ENCODE measurements at places on chromosomes 5 and 9.

DNA sequence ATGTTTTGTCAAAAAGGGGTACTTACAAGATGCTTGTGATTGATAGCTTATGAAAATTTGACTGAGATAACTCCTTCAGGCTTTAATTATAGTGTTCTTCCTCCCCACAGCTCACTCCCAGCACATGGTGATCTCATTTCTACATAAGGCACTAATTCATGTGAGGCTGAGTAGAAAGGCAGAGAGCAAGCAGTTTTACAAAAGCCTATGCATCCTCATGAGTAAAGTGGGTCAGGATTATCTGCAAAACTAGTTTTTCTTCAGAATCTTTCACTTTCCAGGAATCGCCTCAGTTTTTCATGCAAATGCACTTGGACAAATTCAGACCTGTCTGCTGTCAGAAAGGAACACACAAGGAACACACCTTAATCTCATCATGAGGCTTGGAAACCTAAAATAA, 92.1 kb upstream of the FBN2 start:
- DNase-seq, result no peak

DNA sequence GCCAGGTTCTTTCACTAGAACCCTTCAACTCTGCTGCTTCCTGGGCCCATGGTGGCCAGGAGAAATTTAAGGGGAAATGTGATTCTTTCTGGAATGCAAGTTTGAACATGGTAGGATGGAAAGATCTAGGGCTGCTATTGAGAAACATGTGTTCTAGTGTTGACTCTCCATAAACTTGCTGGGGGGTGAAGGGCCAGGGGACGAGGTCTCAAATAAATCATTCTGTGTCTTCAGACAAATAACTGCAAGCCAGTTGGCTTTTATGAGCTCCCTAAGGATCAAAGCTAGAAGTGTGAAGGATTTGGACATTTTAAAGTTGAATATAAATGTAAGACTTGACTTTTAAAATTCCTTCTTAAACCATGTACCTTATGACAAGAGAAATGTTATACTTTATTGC, 78.5 kb downstream of the ZNF366 start:
- no peak for DNase-seq

DNA sequence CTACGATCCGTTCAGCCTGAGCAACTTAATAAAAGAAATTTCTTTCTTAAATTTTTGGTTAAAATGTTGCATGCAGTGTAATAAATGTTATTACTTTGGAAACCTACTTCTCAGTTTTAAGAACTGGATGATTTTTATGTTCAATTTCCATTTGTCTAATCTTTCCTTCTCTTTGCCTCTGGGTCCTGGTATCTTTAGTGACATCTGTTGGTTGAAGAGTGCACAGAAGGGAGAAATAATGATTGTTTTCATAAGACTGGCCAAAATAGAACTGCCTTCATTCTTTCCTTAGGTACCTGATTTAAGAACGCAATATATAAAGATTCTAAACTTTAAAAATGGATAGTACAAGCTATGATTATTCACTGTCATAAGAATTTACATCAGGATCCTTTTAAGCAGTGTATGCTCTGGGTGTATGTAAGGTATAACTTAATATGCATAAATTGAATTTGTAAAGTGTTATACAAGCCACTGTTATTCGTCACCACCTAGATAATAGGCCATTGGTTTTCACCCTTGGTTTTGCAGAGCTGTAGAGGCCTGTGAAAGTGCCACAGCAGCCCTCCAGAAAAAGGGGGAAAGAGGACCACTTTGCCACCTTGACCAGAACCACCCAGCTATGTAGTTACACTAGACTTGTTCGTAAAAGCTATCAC, 82.8 kb upstream of the TLX3 start:
- no peak for DNase-seq

DNA sequence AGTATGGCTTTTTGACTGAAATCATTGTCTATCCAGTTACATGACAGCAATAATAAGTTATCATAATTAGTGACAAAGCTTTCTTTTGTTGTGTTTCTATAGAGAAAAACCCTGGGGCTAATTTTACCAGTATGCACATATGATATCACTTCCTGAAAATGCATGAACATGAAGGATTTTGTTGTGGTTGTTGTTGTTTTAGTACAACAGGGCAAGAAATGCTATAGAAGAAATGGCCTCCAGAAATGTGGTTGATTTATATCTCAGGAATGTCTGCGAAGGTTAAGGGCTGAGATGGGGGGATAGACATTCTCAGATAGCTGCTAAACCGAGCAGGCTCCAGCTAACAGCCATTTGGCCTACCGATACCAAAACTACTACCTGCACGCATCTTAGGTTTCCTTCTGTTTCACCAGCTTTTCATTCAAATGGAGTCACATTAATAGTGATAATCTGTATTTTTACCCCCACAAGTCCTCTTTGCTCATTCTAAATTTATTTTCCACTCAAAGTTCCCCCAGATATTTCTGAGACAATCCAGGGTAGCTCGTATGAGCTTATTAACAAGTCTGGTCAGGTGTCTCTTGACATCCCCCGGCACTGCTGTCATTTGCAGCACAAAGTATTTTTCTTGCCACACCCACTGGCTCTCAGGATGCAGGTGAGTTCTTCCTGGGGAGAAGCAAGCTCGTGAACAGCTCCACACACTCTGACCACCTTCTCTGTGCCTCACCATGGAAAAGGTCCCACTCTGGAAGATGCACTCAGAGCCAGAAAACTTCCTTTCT, 232.4 kb upstream of the GAS1 start:
- DNase-seq, result no peak

DNA sequence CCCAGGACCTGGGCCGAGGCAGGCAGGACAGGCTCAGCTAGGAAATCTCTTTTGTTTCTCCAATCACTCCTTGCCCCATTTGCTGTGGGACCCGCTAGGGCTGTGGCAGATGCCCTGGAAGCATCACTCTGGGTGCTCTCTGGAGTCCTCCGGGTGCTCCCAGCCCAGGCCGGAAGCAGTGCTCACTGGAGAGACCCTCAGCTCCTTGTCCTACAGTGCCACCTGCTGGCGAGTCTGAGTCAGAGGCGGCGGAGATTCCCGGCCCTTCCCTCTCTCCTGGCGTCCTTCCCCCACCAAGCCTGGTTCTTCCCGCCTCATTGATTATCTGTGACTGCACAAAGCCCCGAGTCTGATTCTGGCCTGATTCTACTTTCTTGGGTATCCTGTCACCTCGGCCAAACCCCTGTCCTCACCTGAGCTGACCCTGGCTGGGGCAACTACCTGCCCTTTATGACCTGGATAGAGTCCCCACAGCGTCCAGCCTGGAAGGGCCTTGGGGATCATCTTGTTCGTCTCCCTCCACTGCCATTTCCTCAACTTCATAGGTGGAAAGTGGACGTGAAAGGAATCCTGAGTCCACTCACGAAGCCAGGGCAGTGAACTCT, 7.3 kb upstream of the BARHL1 start:
- DNase-seq, result peak; percentile 56

DNA sequence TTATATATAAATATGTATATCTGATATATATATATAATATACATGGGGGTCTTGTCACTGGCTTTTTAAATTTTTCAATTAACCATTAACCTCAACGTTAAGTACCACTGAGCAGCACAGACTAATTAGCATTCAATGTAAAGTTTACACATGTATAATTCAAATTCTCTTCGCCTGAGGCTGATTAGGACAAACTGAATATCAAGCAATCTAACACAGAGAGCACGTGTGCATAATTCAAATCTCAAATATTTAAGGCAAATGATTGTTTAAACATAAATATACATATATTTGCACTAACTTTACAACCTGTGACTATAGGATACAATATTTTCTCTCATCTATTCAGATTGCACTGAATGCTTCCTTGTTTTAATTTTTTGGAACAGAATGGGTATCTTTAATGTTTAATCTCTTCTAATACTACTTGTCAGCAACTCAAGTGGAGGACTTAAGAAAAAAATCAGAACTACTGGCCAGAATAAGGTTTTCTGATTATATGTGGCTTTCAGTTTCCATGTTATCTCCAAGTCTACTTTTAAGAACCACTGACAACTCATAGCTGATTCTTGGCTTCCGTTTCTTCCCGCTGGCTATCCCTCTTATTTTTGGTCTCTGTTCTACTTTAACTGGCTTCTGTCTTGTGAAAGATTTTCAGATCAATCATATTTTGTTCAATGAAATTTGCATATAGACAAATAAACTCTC, 204.8 kb downstream of the MLLT3 start:
- no peak for DNase-seq

DNA sequence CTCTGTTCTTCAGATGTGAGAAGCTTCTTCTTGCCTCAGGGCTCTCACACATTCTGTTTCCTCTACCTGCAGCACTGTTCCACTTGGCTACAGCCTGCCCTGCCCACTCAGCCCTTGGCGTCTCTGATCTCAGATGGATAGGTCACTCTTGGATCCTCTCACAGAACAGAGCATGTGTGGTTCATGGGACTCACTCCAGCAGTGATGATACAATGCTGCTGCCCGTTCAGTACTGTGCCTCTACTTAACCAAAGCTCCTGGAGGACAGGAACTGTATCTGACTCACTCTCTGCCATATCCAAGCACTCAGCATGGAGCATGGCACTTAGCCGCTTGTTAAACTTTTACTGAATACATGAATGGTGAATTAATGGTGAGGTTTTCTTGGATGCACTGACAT, 3.4 kb upstream of the SPINK4 start:
- DNase-seq, result no peak

DNA sequence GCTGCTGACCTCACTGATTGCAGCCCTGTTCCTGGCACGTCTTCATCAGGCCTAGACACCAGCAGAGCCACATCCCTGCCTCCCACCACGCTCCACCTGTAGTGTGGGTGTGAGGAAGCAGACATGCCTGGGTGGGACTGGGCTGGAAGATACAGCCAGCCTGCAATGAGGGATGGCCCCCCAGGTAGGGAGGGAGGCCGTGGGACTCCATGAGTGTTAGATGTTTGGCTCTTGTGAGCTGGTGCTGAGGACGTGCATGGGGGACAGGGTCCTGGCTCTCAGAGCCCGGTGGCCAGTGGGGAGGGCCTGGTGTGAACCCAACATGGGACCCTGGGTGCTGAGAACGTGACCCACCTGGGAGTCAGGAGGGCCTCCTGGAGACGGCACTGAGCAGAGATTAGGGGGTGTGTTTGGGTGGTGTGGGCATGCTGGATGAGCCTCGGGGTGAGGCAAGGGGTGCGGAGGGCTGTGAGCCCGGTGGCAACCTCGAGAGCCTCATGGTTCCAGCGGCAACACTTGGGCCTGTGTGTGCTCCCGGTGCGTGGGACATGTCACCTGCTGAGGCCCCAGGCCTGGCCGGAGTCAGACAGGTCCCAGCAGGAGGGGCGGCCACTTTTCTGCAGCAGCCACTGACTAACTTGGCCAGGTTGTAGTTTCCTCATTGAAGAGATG, 87.6 kb downstream of the PHF2 start:
- DNase-seq, result no peak

DNA sequence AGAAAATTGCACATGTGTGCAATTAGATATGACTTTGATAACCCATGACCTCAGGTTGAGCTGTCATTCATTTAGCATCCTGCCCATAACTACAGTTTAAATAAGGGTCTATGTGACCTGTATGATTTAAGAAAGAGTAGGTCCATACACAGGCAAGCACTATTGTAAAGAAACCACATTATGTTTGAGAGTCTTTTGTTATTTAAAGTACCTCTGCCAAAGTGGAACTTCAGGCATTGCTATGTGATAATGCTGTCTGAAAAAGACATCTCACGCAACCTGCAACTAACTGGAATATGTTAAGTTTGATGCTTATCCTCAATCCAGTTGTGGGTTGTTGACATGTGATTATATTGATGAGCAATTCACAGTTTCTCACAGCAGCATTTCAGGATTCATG, 317.0 kb downstream of the TMEM161B start:
- DNase-seq, result no peak

GRCh38 chr9:125240649-125240999, 519 bp downstream of the HSPA5 start:
- DNase-seq, result peak; percentile 50

DNA sequence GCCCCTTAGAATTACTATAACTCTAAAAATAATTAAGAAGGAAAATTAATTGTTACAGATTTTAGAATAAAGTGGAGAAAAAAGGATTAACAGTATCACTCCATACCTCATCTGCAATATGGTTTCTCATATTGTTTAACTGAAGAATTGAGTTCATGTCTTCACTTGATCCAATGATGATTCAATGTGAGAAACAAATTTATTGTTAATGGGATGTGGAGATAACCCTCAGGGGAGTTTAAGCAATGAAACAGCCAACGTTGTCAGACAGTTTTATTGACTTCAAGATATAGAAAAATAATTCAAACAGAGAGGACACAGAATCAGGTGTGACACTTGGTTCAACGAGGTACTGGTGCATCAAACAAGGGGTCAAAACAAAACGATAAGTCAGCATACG, 665.2 kb upstream of the ACO1 start:
- no peak for DNase-seq

DNA sequence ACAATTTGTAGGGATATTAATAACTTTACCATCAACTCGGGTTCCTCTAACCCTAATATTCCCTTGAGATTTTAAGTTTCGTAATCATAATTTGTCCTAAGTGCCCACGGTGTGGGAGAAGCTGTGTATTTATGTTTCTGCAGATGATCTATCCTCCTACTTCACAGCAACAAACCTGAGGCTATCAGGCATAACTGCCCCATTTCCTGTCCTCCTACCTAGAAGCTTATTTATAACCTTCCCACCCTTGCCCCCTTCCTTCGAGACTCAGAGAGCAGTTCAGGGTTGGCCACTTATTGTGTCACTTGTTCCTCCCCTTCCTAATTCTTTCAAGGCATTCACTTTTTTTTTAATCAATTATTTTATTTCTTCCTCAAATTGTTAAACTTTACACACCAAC, 29.6 kb upstream of the LCP2 start:
- no peak for DNase-seq

DNA sequence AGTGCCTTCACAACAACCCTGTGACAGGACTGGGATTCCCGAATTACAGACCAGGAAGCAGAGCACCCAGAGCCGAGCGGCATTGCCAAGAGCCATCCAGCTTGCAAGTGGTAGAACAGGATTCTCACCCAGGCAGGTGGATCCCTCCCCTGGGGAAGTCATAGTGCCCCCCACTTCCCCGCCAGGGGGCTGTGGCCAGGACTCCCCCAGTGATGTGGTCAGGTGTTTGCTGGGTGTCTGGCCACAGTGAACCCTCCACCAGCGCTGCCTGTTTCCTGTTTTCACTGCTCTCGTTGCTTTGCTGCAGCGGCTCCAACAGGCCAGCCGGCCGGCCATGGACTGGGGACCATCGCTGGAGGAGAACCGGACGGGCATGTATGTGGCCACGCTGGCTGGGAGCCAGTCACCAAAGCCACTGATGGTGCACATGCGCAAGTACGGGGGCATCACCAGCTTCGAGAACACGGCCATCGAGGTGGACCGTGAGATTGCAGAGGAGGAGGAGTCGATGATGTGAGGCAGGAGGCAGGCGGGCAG, 19.3 kb downstream of the SLC6A7 start:
- DNase-seq, result no peak

DNA sequence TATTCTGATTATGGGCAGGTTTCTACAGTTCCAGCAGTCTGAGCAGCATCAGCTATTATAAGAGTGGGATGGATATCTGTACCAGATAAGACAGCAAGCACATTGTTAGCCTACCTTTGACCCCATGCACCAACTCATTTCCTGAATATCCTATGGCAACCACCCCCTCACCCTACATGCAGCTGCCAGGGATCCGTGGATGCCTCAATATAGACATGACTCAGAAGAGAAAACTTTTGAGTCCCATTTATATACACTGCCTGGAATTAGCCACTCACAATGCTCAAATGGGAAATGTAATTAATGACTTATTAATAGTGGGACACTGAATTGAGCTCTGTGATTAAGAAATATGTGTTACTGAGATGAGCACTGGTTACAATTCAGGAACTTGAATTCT, 124.4 kb downstream of the SSBP2 start:
- no peak for DNase-seq
